ENCODE measurements at places on chromosomes 2 and 18.

DNA sequence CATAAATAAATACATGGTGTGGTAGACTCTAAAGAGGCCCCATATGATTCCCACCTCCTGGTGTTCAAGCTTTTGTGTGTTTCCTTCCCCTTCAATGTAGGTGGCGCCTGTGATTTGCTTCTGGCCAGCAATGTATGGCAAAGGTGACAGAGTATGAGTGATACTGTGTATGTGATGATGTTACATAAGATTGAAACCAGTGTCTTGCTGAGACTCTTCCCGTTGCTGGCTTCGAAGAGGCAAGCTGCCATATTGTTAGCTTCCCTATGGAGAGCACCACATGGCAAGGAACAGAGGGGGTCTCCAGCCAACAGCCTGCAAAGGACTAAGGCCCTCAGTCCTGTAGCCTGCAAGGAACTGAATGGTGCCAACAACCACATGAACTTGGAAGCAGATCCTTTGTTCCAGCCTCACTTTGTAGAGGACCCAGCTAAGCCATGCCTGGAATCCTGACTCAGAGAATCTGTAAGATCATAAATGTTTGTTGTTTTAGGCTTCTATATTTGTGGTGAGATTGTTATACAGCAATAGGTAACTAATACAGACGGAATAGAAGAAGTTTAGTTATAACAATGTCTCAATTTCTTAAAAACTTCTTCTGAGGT, 1.7 kb upstream of the SMAD4 start:
- DNase-seq, result peak; percentile 25

- DNase-seq, result no peak
Observed at GRCh38 chr2:207503234-207503633, 26.5 kb upstream of the CREB1 start.

GRCh38 chr2:98761267-98761781, 30.4 kb upstream of the MGAT4A start:
- no peak for DNase-seq

- DNase-seq, result no peak
Observed at GRCh38 chr2:30122362-30122761, 24.4 kb upstream of the YPEL5 start.

- DNase-seq, result no peak
Observed at GRCh38 chr18:45236676-45237075, 378.6 kb upstream of the SLC14A2 start.

GRCh38 chr2:118417406-118418120, 329.3 kb downstream of the INSIG2 start:
- DNase-seq, result no peak

DNA sequence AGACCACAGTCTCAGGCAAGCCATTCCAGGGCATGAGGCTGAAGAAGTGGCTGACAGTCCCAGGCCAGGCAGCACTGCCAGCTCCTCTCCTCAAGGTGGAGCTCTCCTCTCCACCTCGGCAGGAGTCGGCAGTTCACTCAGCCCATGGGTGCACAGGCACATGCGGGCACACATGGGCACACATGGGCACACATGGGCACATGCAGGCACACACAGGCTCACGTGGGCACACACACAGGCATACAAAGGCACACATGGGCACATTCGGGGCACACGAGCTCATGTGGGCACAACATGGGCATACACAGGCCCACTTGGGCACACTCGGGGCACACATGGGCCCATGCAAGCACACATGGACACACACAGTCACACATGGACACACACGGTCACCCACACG, 65.3 kb upstream of the TAF1B start:
- DNase-seq, result no peak

DNA sequence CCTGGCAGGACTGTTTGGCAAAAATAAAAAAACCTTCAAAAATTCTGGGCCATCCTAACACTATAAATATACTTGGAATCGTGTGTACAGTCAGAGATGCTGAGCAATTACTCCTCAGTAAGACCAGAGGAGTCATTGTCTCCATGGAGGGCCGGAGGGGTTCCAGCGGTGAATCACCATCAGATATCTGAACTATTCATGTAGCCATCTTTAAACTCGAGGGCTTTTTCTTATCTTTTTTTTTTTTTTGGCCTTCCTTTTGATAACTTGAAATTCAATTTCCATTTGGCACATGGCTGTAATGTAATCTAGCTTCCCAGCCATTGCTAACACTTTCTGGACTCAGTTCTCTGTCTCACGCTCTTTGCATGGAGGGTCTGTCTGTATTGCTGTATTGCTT, 7.4 kb upstream of the FHL2 start:
- DNase-seq, result no peak

DNA sequence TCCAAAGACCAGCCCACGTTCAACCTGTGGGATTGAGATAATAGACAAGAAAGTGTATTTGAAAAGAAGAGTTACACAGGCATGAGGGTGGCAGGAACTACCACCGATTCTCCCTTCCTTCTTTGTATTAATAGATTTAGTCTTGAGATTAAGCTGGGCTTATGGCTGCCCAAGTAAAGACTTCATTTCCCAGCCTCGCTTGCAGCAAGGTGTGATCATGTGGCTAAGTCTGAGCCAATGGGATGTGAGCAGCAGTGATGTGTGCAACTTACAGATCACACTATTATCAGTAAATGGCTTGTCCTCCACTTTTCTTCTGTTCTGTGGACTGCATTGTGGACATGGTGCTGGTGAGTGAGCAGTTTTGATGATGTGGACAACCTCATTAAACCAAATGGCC, 101.7 kb downstream of the POLR1A start:
- DNase-seq, result no peak

DNA sequence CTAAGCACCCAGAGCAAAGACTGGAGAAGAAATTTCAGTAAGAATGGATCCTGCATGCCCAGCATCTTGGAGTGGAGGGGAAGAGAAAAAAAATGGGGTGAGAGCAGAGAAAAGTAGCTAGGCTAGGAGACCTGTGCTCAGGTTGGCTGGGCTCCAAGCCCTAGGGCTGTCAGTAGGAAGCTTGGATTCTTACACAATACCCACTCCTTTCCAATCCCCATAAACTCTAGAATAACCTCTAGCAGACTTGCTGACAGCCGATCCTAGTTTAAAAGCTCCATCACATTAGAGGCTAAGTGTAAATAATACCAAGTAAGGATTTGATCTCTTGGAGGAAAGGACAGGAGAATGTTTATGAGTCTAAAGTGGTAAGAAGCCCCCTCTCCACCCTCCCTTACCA, 46.2 kb upstream of the NABP1 start:
- no peak for DNase-seq

DNA sequence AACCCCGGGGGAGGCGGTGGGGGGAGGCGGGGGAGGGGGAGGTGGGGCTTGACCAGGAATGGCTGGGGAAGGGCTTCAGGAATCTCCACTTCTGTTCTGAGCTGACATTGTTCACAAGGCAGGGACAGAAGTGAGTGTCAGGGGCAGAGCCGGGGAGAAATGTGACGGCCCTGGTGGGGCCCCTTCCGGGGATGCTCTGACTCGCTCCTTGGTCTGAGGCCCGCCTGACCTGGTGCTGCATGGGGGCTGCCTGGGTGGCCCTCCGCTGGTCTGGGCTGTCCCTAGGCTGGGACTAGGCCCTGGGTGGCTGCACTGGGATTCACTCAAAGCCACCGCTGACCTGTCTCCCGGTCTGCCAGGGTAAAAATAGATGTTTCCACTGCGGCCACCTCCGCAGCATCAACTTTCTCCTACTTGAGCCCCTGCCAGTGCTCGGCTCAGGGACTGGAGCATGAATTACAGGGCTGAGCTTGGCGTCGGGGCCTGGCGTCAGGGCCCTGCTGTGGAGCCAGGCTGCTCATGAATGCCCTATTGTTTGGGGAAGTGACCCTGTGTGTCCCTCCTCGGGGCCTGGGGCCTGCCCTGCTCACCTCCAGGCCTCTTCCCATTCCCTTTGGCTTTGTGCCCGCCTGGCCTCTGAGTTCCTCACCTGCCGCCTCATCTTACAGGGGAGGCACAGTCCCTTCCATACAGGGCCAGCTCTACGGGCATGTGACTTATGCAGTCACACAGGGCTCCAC, 247.5 kb downstream of the DYSF start:
- no peak for DNase-seq

DNA sequence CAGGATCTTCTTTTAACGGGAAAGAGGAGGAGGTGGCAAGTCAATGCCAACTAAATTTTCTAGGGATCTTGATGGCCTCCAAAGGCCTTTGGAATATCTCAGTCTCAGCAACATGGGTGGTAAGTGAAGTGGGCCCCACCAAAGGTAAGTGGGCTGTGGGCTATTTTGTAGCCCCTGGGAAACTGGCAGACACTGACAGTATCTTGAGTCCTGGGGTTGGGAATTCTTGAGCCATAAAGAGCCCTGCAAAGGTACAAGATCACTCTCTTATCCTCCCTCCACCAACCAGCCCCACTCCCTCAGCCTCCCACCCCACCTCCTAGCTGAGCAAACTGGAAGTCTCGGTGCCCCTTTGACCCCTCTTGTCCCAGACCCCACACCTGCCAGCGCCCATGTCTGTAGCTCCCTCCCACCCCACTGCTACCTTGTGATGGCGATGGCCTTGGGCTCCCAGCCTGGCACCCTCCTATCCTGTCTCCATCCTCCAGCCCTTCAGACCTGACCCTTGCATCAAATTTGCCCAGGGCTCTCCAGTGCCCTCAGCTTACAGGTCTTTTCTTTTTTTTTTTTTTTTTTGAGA, 8.5 kb downstream of the ATP6V1B1 start:
- DNase-seq, result no peak

DNA sequence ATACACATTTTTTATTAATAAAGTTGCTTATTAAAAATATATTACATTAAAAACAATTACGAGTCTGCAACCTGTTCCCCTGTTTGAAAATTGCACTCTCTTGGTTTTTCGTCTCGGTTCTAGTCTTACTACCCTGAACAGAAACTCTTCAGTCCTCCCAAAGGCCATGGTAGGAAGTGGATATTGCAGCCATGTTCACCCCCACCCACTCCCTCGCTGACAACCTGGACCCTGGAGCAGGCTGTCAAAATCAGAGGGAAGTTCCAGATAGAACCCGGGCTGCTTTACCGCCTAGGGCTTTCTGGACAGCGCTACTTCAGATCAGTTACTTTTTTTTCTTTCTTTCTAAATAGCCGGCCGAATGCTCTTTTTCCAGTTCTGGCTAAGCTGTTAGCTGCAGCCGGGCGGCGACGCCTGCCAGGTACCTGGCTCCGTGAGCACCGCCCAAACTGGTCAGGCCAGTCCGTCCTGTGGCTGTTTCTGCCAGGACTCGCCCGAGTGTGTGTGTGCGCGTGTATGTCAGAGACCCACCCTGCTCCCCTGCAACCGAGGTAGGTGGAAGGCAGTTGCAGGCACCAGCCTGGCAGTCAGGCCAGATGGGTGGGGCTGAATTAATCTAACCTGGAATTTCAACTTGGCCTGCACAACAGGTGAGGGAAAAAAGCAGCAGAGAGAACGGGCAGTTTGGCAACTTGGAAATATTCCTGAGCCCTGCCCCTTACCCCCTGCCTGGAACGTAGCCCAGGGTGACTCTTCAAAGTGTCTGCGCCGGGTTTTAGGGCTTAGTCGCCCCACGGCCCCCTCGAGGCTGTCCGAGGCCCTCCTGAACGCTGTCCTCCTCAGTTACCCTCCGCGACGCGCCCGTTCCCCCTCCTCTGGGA, 1.1 kb upstream of the TET3 start:
- DNase-seq, result peak; percentile 72

- no peak for DNase-seq
Observed at GRCh38 chr2:96527286-96528005, 9.1 kb upstream of the ARID5A start.

DNA sequence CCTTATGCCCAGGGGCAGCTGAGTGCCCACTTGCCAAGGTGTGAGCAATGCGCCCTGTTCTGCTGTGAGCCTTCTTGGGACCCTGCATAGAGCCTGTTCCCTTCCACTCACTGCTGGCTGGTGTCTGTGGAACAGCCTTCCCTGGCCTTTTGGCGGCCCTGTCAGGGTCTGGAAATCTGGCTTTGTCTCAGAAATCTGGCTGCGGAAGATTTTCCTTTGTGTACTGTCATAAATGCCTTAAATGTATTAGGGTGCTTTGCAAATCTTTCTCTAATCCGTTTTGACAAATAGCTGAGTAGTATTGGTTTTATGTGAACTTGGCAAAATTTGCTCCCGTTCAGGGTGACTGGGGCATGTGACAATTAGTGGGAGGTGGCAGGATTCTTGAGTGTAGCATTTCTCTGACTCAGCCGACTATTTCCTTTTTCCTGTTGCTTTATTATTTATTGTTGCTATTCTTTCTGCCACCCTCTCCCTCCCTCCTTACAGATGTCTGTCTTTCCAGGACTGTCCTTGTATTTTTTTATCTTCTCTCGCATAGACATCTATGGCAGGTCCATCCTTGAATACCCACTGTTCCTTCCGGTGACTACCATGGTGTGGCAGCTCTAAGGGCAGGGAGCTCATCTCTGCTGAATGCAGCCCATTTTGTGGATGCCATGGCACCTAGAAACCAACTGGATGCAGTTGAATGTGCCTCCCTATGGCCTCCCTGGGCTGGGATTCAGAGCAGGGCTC, 41.8 kb downstream of the LDLRAD4 start:
- no peak for DNase-seq

DNA sequence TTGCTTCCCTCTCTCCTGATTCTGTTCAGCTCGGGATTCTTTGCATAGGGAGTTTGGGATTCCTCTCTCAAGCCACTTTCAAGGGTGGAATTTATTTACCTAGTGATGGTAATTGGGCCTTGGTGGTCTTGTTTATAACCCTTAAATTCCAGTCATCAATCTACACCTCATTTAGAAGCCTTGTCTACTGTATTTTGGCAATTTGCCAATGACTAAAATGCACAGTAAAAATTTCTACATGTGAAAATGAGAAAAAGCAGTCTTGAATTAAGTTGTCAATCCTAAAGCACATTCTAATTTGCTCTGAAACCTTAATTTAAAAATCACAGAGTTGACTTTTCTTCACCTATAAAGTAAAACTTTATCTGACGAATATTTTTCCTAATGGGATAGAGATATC, 749.2 kb upstream of the CRIM1 start:
- DNase-seq, result no peak

DNA sequence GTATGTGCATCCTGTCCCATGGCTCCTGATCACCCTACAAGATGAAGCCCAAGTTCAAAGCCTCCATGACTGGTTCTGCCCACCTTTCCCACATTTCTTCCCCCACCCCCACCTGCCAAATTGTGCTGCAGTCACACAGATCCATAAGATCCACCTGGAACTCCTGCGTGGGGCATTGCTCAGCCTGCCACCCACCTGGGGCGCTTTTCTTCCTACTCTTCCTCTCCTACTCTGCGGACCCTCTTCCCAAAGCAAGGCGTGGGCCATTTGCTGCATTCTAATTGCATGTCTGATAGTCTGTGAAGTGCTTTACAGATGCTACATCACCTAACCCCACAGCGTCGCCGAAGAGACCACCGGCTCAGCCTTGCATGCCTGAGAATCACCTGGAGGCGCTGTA, 402.4 kb upstream of the ID2 start:
- DNase-seq, result no peak

DNA sequence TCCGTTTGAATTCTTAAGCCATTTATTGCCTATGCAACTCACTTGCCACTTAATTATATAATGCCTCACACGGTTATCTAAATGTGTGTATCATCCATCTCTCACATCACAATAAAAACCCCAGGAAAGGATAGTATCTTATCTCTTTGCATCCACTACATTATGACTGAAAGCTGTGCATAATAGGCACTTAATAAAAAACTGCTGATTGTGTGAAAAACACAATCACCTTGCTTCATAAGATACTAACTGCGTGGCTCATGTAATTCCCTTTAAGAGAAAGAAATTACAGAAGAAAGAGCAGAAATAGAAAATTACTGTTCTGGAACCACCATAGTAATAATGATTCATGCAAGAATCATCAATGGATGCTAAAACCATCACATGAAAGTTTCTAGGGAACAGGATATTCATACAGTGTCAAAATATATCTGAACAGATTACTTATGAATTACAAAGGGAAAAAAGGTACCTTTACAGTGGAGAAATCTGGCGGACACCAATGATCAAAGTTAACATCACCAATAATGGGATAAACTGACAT, 29.3 kb downstream of the CUL3 start:
- DNase-seq, result no peak

GRCh38 chr2:100200985-100201384, 58.6 kb upstream of the AFF3 start:
- no peak for DNase-seq

All from COR-L47 (cell line).